ENCODE measurements at places on chromosomes 7 and 10. TPM values are rescaled to one million over a fixed set of nuclear protein-coding genes. Genes with fewer than 3 reads are reported as not detected.

GRCh38 chr7:47940088-47941013, 7.9 kb downstream of the PKD1L1 start:
- H3K27me3 ChIP-seq: no peaks in the 10 kb centered on the region
- H3K4me3 ChIP-seq: no peak overlapping the region
- peak overlapping the region; percentile 56 for H3K27ac ChIP-seq
- DNase-seq: no peak

GRCh38 chr7:1666317-1666822, 3.7 kb upstream of the ELFN1 start:
- no peaks in the 10 kb centered on the region for H3K4me1 ChIP-seq
- H3K27me3 ChIP-seq: peaks cover 94% of the 10 kb centered on the region
- H3K36me3 ChIP-seq: no peaks in the 10 kb centered on the region
- peak overlapping the region; percentile 5 for H3K4me3 ChIP-seq

- no peak overlapping the region for H3K27ac ChIP-seq
- no peaks in the 10 kb centered on the region for H3K36me3 ChIP-seq
- no peaks in the 10 kb centered on the region for H3K27me3 ChIP-seq
- H3K4me3 ChIP-seq: no peak overlapping the region
Measured at GRCh38 chr7:115274-115911, 77.0 kb upstream of the FAM20C start.

GRCh38 chr10:118585234-118585633, 10.2 kb downstream of the PRLHR start:
- no peak overlapping the region for H3K4me3 ChIP-seq
- DNase-seq: no peak
- H3K27me3 ChIP-seq: no peaks in the 10 kb centered on the region
- no peaks in the 10 kb centered on the region for H3K36me3 ChIP-seq

DNA sequence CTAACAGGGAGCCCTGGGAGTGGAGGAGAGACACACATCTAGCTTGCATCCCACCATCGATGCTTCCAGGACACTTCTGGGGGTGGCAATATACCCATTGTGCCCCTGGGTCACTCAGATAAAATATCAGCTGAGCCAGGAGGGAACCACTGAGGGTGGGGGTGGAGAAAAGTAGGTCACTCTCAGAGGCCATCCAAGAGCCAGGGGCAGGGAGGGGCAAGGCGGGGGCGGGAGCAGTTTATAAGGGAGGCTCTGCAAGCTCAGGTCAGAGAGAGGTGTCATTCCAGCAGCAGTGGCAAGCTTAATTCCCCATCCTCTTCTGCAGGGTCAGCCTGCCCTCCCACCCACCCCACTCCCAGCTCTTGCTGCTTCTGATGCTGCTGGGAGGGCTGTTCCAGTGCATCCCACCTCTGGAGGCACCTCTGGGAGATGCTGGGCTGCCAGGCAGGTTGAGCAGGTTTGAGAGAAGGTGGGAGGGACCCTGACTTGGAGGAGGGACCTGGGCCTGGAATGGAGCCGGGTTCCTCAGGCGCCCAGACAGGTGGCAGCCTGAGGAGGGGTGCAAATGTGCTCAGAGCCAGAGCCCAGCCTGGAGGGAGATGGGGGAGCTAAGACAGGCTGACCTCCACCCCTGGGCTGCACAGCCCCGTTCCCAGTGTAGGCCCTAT, 20.1 kb upstream of the TLX1 start:
- H3K27me3 ChIP-seq: no peaks in the 10 kb centered on the region
- no peaks in the 10 kb centered on the region for H3K4me1 ChIP-seq
- H3K36me3 ChIP-seq: no peaks in the 10 kb centered on the region
- no peak overlapping the region for H3K27ac ChIP-seq

Gene CASP2
- total RNA-seq: 25.2 TPM

Gene TRIM50
- total RNA-seq: 0.20 TPM
